A549 treated with ZK216348 at 1 μM for 4 hours (cell line): ENCODE measurements at places on chromosomes 6 and 20. TPM values are rescaled to one million over a fixed set of nuclear protein-coding genes. Genes with fewer than 3 reads are reported as not detected.

Gene BMP7
- total RNA-seq: 0.13 to 0.78 TPM (median 0.55 TPM) in 5 replicates

Gene PLAGL2
- 11.8 to 14.9 TPM (median 13.2 TPM) in 5 replicates for total RNA-seq

Gene RTN4IP1
- 8.5 to 11.0 TPM (median 9.6 TPM) in 5 replicates for total RNA-seq

Gene GID8
- 21.2 to 22.6 TPM (median 22.1 TPM) in 5 replicates for total RNA-seq

Gene PAK5
- total RNA-seq: not detected in 5 replicates

Gene GRIK2
- total RNA-seq: 0.21 to 0.57 TPM (median 0.47 TPM) in 5 replicates

Gene SMLR1
- total RNA-seq: not detected in 5 replicates

Gene MOG
- total RNA-seq: not detected in 5 replicates

Gene HSPA12B
- total RNA-seq: 0.35 to 0.65 TPM (median 0.45 TPM) in 5 replicates

Gene SIRPB1
- total RNA-seq: 0.36 to 0.98 TPM (median 0.51 TPM) in 5 replicates

Gene CD24
- total RNA-seq: 217 to 292 TPM (median 287 TPM) in 5 replicates

Gene LYRM4
- total RNA-seq: 29.5 to 33.5 TPM (median 30.2 TPM) in 5 replicates

Gene FAM229B
- 4.7 to 10.6 TPM (median 8.7 TPM) in 5 replicates for total RNA-seq

Gene BPIFB6
- not detected in 5 replicates for total RNA-seq

Gene HEY2
- total RNA-seq: 0.06 to 0.09 TPM (median 0.08 TPM) in 3 of 5 replicates, not detected in the others

Gene SPINT3
- total RNA-seq: not detected in 5 replicates

Gene EDN1
- 36.8 to 57.2 TPM (median 41.6 TPM) in 5 replicates for total RNA-seq

Gene ADGRF5
- not detected in 5 replicates for total RNA-seq

Gene TNFAIP3
- total RNA-seq: 16.1 to 24.2 TPM (median 16.6 TPM) in 5 replicates

Gene ANGPT4
- 0.04 to 0.06 TPM in 2 of 5 replicates, not detected in the others for total RNA-seq

Gene PGC
- total RNA-seq: not detected in 5 replicates

Gene ZBP1
- total RNA-seq: not detected in 5 replicates

Gene TMEM244
- total RNA-seq: not detected in 5 replicates

Gene FAM184A
- total RNA-seq: not detected in 5 replicates

Gene TMEM14A
- total RNA-seq: 35.0 to 50.6 TPM (median 38.2 TPM) in 5 replicates

Gene ECT2L
- total RNA-seq: not detected in 5 replicates

Gene EYS
- 0.26 TPM in 1 of 5 replicates, not detected in the others for total RNA-seq

Gene PSORS1C2
- not detected in 5 replicates for total RNA-seq

Gene RRAGD
- 2.9 to 5.6 TPM (median 3.7 TPM) in 5 replicates for total RNA-seq
